ENCODE measurements at places on chromosomes 6 and 20.
A peak's percentile ranks its signal among the peaks of the same experiment; 100 is the strongest.

DNA sequence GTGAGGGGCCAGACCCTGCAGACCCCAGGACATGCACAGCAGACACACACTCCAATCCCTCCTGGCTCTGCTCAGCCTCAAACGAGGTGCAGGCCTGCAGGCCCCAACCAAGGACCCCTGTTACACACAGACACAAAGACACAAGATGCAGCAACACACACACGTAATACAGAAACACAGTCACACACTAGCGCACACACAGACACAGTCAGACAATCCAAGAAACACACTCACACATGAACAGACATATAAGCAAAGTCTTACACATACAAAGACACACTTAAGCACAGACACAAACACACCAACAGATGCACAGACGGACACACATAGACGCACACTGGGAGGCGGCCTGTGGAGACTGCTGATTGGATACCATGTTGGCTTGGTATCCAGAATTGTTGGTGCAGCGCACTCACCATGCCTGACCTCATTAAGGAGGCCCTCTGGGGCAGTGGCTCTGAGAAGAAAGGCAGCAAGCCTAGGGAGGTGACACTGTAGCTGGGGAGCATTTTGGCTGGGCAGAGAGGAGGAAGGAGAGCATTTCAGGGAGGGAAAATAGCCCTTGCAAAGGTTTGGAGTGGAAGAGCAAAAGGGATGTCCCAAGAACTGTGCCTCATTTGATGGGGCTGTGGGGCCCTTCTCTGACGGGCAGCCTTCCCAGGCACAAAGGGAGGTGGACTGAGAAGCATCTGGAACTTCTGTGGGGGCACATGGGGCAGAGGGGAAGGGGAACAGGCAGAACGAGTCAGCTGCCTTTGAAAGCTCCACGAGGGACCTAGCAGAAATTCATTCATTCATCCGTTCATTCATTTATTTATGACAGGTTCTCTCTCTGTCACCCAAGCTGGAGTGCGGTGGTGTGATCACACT is 1.4 kb upstream of the HSPA12B start:
- no peak for DNase-seq

GRCh38 chr6:133895573-133896343 is 6.8 kb downstream of the TCF21 start:
- DNase-seq: peak; percentile 68

GRCh38 chr6:167980911-167981580 is 16.4 kb upstream of the KIF25 start:
- peak; percentile 49 for DNase-seq

DNA sequence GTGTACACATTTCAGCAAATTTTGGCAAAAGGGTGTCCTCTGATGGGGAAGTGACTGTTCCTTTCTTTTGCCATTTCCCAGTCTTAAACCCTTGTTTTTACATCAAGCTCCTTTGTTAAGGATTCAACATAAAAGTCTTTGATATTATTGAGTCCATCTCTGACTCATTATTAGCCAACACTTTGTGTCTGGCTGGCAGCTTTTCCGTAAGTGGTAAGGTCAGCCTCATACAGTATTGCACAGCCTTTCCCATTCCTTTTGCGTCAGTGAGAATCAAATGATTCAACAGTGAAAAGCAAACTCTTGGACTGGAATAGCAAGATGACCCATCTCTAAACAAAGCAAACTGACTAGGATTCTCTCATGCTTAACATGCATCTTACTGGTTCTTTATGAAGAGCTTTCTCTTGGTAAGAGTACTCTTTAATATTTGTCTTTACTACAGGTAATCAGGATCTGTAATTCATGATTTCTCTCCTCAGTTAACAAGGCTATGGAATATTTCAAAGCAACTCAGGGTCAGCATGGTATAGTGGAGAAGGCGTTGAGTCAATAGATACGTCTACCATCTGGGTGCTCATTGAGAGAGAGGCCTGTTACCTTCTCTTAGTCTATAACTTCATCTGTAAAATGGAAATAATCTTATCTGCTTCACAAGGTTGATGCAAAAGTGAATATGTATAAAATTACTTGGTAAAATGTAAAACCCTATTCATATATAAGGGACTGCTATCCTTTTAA is 183.6 kb downstream of the PRL start:
- DNase-seq: peak; percentile 95

DNA sequence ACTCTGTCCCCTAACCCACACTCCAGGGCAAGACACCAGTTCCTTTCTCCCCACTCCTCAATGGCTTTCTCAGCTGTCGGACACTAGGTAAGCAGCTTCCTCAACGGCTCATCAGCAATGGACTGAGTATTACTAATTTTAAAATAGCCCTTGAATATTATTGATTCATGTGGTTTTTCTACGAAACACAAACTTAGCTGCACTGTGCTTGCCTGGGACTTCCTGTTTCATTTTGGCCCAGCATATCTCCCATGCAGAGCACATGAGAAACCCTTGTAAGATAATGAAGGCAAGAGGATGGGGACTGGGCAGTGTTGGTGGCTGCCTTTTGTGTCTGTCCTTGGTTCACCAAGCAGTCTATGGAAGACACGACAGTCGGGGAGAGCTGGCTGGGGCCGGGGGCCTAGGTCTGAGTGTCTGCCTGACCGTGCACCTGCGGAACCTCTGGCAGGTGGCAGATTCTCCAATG is 48.9 kb downstream of the RNASET2 start:
- DNase-seq: no peak

DNA sequence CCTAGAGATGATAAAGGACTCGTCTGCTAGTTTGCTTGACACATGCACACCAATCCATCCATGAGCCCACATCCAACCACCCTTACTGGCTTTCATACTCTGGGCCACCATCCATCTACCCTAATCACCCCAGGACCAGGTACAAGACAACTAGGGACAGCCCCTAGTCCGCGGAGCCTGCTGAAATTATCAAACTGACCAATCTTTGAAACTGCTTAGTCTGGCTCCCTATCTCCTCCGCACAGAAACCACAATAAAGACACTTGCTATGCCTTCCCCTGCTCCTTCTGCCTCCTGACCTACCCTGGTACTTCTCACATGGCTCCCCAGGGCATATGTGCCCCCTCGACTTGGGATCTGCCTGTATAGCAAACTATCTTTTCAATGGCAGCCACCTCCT is 33.1 kb downstream of the PXDC1 start:
- no peak for DNase-seq
